ENCODE measurements at places on chromosomes 6 and 20.

DNA sequence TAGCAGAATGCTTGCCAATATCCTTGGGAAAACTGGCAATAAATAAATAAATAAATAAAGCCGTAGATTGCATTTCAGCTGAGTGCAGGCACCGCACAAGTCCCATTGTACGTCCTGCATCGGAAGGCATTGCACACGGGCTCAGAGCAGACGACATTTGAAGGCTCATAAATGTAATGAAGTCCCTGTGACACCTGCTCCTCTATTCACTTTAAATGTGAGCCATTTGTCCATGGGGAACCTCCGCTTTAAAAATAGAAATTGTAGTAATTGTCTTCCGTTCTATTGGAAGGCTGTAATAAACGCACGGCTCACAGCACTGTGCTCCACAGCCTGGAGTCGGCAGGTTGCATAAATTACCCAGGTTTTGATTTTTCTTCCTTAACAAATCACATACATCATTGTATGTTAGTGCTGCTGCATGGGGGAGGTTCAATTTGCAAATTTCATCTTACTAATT, 32.6 kb downstream of the MYT1 start:
- DNase-seq: no peak

DNA sequence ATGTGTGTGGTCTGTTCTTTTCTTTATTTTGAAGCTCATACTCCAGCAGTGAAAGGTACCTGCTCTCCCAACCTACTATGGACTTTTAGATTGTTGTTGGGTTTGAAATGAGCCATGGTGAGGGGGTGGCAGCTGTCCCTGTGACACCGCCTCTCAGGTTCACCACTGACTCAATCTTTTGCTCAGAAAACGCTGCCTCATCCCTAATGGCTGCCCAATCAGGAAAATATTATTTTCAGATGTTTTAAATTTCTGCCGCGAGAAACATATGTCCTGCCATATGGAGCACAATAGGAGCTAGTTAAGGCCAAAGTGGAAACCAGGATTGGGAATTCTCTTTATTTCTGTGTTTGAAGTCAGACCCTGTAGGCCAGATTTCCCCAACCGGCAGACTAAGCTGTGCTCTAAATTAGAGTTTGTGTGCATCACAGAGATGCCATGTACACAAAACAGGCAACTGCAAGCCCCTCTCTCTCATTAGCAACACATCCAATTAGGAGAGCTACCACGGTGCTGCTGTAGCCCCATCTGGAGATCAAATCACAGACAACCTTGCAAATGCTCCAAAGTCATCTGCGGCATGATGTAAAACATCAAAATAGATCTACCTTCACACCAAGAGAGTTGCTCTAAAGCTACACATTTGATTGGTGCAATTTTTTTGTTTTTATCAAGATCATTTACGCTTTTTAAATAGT, 144.1 kb upstream of the BACH2 start:
- DNase-seq: no peak

GRCh38 chr6:72683797-72684196, 61.9 kb downstream of the KCNQ5 start:
- DNase-seq: no peak

DNA sequence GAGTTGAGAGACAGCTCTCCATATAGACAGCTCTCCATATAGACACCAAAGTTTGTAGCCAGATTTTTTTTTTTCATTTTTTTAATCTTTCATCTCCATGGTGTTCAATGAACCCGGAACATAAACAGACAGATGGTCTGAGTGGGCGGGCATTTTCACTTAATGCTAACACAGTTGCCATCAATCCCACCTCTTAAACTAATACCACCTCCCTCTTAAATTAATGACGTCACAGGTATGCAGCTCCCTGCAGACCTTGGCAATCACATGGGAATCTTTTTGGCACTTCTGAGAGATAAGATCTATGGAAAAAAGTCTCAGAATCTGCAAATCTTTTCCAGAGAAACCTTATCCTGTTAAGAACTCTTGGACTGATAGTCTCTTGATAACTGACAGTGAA, 43.2 kb downstream of the PFDN4 start:
- DNase-seq: no peak

DNA sequence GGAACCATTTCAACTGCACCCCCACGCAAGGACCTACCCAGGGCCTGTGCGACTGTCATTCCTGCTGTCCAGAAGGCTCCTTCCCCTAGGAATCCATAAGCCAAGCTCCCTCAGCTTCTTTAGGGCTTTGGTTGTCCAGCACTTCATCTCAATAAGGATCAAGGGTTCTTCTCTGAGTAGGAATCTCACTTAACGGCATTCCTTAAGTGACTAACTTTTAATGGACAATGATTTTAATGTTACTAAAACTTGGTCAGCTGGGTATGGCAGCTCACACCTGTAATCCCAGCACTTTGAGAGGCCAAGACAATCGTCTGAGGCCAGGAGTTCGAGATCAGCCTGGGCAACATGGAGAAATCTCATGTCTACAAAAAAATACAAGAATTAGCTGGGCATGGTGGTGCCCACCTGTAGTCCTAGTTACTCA, 13.4 kb downstream of the UBE2V1 start:
- no peak for DNase-seq

DNA sequence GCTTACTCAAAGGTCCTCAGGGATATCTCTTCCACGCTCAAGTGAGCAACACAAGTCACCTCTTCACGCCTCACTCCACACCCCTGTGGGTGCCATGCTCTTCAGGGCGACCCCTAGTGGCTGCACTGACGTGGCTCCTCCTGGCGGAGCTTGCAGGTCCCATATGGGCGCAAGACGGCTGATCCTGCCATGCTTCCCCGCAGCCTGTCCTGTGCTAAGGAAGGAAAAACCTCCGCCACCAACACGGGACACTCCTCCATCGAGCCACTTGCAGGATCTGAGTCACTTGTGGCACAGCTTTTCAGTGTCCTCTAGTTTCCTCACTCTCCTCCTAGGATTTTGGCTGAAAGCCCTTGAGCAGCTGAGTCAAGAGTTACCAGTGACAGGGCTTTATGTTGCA, 90.7 kb downstream of the KHDC1L start:
- DNase-seq: no peak

GRCh38 chr6:33699131-33699530, 12.4 kb downstream of the UQCC2 start:
- DNase-seq: no peak

DNA sequence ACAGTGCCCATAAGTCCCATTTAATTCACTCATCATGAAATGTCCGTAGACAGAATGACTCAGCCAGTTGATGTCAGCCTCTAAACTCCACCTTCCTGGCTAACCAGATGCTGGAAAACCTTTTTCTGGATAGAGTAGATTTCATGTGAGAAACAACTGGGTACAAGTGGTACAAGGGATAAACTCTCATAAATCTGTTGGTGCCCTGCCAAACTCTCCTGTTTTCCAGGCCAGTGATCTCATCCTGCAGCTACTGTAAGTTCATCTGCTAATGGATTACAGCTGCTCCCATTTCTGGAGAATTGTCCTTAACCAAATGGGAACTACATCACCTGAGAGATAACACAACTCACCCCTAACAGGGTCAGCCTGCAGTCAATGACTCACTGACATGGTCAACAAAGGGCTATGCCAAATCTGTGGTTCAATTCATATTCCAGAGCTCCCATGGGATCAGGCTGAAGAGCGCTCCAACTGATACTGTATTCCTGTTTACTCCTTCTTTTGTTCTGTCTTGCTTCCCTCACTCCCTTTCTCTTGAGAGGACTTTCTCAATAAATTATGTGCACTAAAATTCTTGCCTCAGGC, 210.1 kb upstream of the HDDC2 start:
- DNase-seq: no peak

- peak; percentile 96 for DNase-seq
Observed at GRCh38 chr6:26568601-26569432, 27.9 kb upstream of the ABT1 start.

GRCh38 chr20:48898210-48898609, 23.3 kb upstream of the ARFGEF2 start:
- DNase-seq: no peak

- DNase-seq: peak; percentile 79
Observed at GRCh38 chr6:135498185-135498841, 773 bp upstream of the AHI1 start.

- no peak for DNase-seq
Observed at GRCh38 chr6:25462235-25462897, 183.2 kb downstream of the CARMIL1 start.

- DNase-seq: no peak
Observed at GRCh38 chr6:45813943-45814342, 201.7 kb downstream of the CLIC5 start.

DNA sequence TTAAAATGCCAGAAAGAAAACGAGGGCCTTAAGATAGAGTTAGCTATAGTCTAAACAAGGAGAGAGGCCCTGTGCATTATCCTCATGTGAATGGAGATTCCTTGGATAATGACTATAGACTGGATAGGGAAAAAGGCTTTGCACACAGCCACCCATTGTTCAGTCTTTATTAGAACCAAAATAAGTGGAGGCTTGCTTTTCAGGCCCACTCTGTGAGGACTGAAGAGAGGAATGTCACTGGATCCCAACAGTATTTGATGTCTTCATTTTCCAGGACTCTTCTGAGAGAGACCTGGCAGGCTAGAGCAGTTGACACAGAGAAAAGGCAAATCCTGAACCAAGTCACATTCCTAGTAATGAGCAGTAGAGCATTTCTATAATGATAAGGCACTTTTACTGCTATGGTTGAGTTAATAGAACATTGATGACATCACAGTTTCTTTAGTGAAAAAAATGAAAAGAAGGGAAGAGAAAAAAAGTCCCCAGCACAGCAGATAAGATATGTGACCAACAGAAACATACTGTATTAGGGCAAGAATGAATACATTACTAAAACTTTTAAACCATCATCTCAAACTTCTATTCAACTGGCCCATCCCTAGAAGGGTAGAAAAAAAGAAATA, 315.1 kb downstream of the EPHA7 start:
- no peak for DNase-seq

All from head of caudate nucleus (tissue), 42 donors.